Stimulated activated CD8-positive, alpha-beta memory T cell treated with anti-CD3 and anti-CD28 coated beads, Interleukin-15, amount 100 ng/mL, for 48 hours (primary cell): ENCODE measurements at places on chromosomes 7 and 10.

GRCh38 chr7:77812290-77812685 is 13.7 kb downstream of the PHTF2 start:
- DNase-seq = no peak

DNA sequence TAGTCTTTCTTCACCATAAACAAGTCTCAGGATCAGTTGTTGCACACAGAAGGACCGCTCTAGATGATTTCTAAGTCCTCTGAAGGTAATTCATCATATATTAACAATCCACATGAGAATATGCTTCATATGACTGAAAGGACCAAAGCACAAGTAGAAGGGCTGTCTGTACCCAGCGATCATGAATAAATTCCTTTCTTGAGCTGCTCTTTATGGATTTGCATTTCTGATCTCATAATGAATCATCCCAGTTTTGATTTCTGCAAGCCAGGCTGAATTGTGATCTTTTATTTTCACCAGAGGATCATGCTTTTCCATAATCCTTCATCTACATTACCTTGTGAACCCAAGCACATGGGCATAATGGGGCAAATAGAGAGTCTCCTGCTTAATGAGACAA is 675.6 kb downstream of the MAGI2 start:
- no peak for DNase-seq

DNA sequence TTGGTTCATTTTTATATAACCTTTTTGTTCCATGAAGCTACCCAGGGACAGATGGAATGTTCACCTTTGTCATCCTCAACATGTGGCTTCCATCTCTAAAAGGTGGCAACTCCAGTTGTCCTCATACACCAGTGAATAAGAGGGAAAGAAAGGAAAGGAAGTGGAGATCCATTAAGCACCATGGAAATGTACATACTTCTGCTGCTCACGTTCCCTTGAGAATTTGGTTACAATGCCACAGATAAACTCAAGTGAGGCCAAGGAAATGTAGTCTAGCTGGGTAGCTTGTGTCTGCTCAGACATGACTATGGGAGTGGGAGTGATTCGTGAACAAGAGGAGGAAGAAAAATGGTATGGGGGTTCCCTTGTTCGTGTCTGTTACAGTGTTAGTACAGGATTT is 237.1 kb upstream of the FAM3C start:
- DNase-seq = no peak

- DNase-seq = no peak
Observed at GRCh38 chr10:88122576-88122975, 259.2 kb downstream of the PTEN start.

DNA sequence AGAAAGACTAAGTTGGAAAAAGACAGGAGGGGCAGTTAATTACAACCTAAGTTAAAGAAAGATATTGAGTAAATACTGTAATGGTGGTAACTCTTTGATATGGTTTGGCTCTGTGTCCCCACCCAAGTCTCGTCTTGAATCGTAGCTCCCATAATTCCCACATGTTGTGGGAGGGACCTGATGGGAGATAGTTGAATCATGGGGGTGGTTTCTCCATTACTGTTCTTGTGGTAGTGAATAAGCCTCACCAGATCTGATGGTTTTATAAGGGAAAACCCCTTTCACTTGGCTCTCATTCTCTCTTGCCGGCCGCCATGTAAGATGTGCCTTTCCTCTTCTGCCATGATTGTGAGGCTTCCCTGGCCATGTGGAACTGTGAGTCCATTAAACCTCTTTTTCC is 143.8 kb downstream of the GRK5 start:
- no peak for DNase-seq

DNA sequence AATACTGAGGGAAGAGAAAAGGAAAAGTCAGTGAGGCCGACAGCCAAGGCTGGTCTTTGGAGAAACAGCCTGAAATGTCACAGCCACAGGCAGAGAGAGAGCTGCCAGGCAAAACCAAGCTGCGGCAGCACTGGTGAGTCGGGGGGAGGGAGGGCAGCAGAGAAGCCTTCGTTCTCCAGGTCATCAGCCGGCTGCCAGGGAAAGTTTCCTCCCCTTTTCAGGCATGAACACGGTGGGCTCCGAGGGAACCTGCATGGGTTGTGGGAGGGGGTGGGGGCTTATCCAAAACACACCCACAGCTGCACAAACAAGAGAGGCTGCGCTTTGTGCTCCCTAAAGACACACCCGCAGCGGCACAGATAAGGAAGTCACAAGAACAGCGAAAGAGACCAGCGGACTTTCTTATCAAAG is 62.3 kb upstream of the NKX6-2 start:
- no peak for DNase-seq

DNA sequence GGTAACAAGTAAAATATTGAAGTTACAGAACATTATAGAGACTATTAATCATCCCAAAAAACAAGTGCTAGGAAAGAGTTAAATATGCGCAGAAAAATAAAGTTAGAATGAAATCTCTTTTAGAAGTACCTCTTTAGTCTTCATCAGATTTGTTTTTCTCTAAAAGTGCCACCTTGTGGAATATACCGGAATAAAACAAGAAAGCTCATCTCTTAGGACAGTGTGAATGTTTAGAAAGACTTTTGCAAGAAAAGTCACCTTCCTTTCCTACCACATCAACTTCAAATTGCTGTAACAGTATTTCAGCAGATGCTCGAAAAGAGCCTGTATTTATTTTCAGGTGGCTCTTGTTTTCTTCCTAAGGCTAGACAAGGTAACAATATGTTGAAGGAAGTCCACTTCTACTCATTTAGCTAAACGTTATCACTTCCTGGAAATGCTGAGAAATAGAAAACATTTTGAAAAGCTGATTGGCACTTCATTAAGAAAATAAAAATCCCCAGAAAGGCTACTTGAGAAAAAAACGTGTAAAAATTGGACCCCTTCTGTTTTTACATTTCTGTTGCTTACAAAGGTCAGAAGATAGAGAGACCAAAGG is 19.8 kb upstream of the FAM133B start:
- DNase-seq = no peak

- DNase-seq = no peak
Observed at GRCh38 chr10:121469797-121470606, 128.2 kb downstream of the FGFR2 start.

DNA sequence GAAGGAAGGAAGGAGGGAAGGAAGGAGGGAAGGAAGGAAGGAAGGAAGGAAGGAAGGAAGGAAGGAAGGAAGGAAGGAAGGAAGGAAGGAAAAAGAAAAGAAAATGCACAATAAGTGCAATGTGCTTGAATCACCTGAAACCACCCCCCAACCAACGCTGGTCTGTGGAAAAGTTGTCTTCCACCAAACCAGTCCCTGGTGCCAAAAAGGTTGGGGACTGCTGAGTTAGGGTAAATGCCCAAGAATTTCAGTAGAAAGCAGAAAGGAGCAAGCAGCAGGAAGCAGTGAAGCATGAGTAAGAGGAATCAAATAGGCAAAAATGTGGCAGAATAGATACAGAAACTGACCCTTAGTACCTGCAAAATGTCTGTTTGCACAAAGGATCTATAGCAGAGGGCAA is 137.2 kb downstream of the JCAD start:
- DNase-seq = no peak
